ENCODE measurements at places on chromosomes 2 and 18.

DNA sequence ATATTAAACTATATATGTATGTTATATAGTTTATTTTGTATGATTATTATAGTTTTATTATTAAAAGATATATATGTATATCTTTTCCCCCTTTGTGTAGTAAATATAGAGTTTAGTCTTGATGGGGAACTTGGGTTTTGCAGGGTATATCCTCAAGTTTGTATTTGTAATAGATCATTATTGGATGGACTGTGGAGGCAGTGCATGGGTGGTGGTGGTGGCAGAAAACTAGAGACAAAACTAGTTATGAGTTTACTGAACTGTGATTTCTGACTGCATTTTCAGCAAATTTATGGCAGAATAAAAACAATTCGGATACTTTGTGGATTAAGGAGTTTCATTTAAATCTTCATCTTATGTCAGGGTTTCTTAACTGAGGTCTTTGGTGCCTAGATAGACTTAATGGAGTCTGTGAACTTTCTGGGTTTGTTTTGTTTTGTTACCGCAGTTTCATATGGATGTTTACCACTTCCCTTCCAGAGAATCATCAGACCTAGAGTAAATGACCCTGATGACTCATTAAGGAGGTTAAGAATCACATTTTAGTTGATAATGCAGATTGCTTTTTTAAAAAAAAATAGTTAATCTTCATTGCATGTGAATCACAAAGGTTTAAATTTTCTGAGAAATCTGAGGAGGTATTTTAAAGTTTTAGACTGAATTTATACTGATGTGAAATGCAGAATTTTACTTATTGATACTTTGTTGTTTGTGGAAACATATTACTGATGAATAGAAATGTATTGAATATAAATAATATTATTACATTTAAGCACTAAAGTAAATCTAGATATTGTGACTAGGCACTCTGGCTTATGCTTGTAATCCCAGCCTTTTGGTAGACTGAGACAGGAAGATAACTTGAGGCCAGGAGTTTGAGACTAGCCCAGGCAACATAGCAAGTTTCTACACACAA lies 14.5 kb downstream of the EPC2 start:
- no peak for DNase-seq

- DNase-seq = peak; percentile 29
Observed at GRCh38 chr2:118246726-118247125, 158.5 kb downstream of the INSIG2 start.

- no peak for DNase-seq
Observed at GRCh38 chr2:634636-635388, 42.4 kb downstream of the TMEM18 start.

DNA sequence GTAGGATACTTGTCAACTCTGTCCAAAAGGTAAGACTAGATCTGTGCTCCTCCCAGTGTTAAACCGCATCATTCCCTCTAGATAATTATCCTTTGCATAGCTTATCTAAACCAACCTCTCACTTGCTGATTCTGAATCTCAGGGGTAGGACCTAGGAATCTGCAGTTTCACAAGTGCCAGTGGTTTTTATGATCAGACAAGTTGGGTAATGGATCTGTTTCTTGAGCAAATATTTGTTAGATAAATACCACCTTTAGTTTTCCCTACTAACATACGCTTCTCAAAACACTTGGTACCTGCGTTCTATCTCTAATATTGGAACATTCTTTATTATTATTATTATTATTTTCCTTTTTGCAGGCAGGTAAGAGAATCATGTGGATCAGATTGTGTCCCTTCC lies 439.9 kb downstream of the PTPRM start:
- DNase-seq = no peak

DNA sequence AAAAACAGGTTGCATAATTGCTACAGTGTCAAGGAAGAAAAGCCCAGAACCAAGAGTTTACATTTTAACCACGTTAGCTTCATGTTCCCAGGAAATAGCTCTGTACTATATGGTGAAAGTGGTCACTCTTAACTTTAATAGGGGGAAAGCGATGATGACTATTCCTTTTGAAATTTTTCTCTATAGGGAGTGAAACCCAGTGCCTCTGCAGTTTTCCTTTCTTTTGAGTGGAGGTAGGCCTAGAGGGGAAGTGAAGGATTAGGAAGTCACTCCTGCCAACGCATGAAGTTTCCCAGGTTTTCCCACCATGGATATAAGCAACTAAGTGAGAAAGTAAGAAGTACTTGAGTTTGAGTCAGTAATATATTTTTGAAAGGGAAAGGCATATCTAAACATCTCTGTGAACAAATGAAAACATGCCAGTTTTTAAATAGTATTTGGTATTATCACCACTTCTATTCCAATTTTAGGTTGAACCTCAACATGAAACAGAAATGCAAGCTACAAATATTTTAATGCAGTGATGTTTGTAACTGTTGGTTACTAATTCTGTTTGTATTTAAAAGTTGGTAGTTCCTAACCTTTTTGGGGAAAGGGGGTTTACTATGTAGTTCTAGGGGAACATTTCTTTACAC lies 91.9 kb downstream of the VRK2 start:
- no peak for DNase-seq

DNA sequence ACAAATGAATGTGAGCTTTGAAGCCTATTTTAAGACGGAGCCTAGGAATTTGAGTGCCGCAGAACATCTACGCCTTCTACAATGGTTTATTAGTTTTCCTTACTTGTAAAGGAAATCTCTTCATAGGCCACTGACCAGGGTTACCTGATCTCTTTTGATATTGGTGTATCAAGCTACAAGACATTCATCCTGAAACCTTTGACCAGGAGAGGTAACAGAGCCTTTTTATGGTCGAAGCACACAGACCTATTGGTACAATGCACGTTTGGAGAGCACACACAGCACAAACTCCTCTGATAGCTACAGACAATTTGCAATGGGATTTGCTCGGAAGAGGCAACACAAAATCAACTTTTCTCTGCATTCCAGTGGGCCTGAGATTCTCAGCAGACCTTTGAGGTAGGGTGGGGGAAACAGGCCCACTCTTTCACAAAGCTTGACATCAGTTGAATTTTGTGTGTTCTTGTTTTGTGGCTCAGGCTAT lies 12.8 kb downstream of the MYCN start:
- DNase-seq = no peak

DNA sequence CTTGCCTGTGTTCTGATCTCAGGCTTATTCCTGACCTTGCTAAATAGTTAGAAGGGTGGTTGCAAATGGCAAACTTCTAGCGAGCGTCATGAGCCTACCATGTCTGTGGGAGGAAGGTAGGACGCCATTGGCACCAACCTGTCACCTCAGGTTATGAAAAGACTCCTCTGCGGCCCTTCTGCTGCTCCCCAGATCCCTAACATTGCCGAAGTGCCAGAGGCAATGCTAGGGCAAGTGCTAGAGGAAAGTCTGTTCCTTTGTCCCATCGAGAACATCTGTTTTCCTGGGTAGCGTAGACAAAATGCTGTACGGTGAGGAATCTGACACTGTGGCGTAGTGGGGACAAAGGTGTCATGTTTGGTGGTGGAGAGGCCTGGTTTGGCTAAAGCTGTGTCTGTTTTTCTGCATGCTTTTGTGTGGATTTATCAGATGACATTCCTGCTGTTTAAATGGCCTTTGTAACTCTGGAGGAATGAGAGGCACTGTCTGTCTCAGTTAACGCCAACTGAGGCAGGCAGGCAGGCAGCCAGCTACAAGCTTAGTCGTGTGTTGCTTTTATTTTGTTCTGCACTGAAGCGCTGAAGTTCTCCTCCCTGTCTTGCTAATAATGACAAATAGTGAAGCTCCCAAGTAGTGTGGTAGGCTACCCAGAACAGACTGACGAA lies 94.1 kb downstream of the PRPF40A start:
- DNase-seq = no peak

- no peak for DNase-seq
Observed at GRCh38 chr18:2589345-2590068, 18.1 kb downstream of the NDC80 start.

GRCh38 chr18:50286391-50287027 lies 983 bp downstream of the CXXC1 start:
- DNase-seq = no peak

GRCh38 chr2:169933124-169933711 lies 106.0 kb downstream of the UBR3 start:
- peak; percentile 14 for DNase-seq

- DNase-seq = no peak
Observed at GRCh38 chr2:207395535-207396251, 134.1 kb upstream of the CREB1 start.

GRCh38 chr2:151380580-151381235 lies 23.3 kb downstream of the TNFAIP6 start:
- no peak for DNase-seq

DNA sequence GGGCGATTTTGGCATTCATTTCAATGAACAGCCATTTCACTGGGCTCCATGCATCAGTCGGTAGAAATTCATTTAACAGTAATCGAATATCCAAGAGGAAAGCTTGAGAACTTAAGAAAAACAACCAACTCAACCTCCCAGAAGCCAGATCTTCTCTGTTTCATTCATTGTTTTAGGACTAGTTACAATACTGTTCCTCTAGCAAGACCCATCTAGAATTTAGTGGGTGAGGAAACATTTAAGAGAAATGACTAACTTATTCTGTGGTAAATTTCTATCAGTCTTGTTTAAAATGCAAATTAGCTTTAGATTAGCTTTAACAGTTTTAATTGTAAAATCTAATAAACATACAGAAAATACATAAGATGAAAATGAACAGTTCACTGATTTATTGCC lies 81.4 kb upstream of the SMAD7 start:
- DNase-seq = no peak

DNA sequence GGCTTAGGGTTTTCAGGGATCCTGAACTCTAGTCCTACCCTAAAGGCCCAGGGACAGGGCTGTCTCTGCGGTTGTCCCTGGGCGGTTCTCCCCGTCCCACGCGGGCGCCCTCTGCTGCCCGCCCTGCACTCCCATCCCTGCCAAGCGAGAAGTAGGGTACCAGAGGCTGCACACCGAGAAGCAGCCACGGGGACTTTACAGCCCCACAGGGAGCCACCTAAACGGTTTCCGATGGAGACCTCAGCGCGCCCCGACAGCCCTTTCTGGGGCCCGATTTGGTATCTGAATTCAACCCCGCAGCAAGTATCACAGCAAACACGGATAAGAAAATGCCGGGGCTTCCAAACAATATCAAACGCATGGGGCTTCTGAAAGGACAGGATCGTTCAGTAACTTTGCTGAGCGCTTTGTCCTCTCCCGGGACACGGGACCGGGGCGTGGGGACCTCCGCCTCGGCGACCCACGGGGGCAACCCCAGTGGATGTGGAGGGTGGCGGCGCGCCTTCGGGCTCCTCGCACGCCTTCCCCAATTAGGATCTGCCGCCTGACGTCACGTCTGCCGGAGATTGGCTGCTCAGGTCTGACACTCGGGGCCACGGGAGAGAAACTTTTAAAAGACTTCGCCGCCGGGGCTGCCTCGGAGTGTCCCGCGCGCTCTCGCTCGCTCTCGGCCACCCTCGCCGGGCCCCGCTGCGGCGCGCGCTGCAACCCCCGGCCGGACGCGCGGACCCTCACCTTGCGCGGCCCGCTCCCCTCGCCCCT lies at the start of gene LTBP1:
TSS of gene LTBP1 (plus strand) at position 640 of the 762 bp plus-strand sequence. CDS start 372 bp downstream, outside the sequence.
- no peak for DNase-seq

GRCh38 chr2:41321351-41321750 lies 726.5 kb upstream of the PKDCC start:
- DNase-seq = no peak

DNA sequence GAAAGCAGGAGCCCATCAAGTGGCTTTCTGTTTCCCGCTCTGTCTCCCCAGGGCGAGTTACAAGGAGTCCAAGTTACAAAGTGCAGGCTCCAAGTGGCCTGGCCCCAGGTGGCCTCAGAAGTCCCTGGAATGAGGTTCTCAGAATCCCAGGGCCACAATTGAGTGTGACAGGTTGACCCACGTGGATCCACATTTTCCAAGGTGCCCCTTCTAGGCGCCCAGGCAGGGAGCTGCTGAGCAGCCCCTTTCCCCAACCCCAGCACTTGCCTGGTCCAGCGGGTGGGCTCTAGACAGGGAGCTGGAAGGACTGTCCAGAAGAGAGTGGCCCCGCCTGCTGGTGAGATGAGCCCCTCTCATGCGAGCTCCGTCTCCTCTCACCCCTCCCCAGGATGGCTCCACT lies 253.4 kb downstream of the CYP26B1 start:
- no peak for DNase-seq

GRCh38 chr2:20868377-20868776 lies 45.5 kb upstream of the LDAH start:
- DNase-seq = no peak

DNA sequence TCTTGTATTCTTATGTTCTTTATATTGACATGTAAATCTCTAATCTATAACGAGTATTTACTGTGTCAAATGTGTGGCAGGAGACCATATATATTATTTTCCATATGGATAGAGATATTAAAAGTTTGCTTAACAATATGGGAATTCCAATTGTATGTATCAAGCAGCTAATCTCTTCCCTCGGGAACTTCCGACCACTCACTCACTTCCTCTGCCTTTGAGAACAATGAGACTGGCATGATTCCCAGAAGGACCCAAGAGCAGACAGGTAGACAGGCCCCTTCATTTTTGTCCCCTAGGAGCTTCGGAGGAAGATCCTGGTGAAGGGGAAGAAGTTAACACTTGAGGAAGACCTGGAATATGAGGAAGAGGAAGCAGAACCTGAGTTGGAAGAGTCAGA lies 24.1 kb downstream of the PLCD4 start:
- DNase-seq = no peak

DNA sequence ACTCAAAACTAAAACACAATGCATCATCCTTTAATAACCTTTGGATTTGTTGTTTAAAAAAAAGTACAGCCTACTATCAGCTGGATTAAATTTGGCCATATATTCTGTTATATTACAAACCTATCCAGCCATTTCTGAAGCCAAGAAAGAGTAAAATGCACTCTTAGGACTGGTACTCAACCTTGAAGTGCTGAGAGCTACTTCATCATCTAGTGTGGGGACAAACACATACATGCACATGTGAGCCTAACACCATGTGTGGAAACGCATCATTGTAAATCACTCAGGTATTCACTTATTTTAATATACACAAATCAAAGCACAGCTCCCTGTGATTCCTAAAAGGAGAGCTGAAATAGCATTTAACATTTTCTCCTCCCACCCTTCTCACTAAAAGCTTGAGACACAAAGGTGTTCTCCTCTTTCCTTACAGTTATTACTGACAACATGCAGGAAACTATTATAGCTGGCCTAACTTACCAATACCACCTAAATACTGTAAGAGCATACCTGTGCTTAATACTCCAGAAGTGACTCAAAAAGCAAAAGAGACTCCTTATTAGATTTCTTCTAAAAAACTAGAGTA lies 7.5 kb downstream of the BAZ2B start:
- DNase-seq = no peak

DNA sequence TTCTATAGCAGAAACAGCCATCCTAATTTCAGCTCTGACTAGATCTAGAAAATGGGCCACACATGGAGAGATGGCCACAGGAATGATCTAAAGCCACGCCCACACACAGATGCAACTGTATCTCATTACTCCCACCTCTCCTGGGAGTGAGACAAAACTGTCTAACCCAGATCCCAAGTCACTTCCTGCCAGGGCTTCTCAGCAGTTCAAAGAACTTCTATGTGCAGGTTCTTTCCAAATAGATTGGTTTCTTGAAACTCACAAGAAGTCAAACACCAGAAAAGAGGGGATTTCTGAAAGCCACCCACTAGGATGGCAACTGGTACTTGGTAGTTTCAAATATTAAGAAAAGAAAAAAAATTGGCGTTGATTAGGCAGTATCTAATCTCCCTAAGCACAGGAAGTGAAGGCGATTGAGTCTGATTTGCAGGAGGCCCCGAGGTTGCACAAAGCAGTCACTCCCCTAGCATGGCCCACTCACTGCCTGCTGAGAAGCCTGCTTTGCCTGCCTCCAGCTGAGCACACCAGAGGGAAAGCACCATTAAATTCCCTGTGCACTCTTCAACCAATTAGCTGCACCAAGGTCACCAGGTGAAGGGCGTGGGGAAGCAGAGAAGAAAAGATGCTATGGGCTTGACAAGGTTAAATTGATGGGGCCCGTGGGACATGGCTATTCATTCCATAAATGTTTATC lies 51.1 kb downstream of the PAPOLG start:
- DNase-seq = peak; percentile 49

Data from AG09309 (cell line).